HCT116 (cell line): ENCODE measurements at places on chromosomes 4 and X. TPM values are rescaled to one million over a fixed set of nuclear protein-coding genes. Genes with fewer than 3 reads are reported as not detected.
A peak's percentile ranks its signal among the peaks of the same experiment; 100 is the strongest.

DNA sequence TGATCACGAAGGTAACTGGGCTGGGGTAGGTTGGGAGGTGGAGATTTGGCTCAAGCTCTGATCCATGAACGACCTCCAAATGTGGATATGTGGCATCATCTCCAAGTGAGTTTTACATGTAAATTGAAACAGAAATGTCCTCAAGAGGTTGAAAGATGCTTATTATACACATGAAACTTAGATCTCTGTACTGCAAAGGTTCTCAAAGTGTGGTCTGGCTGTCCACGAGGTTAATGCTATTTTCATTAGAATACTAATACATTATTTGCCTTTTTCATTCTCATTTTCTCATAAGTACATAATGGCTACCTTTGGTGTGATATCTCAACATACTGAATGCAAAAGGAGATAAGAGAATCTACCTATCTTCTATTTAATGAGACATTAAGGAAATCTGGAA lies 198.2 kb downstream of the RASL11B start:
- H3K27ac ChIP-seq, result no peak overlapping the region
- no peak for DNase-seq
- H3K4me1 ChIP-seq, result no peaks in the 10 kb centered on the region
- H3K4me3 ChIP-seq, result no peak overlapping the region
- H3K27me3 ChIP-seq, result no peaks in the 10 kb centered on the region

The DHX15 gene
- total RNA-seq, result 195 TPM

DNA sequence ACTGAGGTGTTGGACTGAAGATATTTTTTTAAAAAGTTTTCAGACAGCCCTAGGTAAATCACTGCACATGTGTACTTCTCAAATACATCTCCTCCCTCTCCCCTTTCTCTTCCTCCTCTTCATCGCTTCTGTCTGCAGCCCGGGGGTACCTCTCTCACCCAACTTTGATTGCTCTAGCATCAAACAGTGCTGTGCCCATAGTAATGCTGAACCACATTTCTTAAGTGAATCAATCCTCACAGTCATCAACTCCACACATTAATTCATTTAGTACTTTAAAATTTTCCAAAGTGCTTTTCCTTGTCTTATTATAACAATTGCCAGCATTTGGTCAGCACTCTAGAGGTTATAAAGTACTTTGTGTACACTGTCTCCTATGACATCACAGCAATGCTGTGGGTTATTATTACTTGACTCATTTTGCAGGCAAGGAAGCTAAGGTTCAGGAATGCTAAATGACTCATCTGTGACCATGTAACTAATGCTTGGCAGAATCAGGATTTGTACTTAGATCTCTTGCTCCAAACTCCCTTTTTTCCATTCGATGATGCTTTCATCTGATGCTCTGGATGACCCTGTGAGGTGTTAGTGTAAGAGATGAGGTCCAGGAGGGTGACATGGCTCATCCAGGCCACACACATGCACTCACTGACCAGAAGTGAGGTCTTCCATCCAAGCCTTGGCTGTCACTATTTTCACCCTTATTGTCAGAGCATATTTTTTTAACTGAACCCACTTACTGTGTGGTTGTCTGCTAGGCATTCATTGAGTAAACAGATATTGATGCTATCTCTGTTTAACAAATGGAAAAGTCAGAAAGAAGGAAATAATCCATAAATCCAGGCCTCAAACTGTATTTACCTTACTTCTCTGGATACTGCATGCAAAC lies 58.8 kb downstream of the RHOH start:
- H3K27me3 ChIP-seq, result no peaks in the 10 kb centered on the region
- H3K27ac ChIP-seq, result peak overlapping the region; percentile 71
- H3K4me1 ChIP-seq, result peaks cover 79% of the 10 kb centered on the region

The AMBN gene
- total RNA-seq, result not detected

The HPGD gene
- total RNA-seq, result 0.66 TPM

- H3K4me1 ChIP-seq, result peaks cover 28% of the 10 kb centered on the region
- H3K36me3 ChIP-seq, result no peaks in the 10 kb centered on the region
- peak overlapping the region; percentile 58 for H3K27ac ChIP-seq
Measured at GRCh38 chr4:40316782-40317635, 18.1 kb upstream of the CHRNA9 start.

DNA sequence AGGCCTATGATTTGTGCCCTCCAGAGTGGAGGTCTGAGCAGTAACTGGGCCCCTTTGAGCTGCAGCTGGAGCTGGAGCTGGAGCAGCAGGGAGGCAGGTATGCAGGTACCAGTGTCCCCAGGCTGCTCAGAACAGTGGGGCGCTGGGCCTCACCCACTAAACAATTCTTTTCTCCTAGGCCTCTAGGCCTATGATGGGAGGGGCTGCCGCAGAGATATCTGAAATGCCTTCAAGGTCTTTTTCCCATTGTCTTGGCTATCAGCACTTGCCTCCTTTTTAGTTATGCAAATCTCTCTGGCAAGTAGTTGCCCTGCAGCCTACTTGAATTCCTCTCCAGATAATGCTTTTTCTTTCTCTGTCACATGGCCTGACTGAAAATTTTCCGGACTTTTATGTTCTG lies 79.7 kb upstream of the OTUD4 start:
- H3K36me3 ChIP-seq, result no peaks in the 10 kb centered on the region
- H3K27ac ChIP-seq, result no peak overlapping the region
- no peak for DNase-seq
- H3K4me1 ChIP-seq, result no peaks in the 10 kb centered on the region

DNA sequence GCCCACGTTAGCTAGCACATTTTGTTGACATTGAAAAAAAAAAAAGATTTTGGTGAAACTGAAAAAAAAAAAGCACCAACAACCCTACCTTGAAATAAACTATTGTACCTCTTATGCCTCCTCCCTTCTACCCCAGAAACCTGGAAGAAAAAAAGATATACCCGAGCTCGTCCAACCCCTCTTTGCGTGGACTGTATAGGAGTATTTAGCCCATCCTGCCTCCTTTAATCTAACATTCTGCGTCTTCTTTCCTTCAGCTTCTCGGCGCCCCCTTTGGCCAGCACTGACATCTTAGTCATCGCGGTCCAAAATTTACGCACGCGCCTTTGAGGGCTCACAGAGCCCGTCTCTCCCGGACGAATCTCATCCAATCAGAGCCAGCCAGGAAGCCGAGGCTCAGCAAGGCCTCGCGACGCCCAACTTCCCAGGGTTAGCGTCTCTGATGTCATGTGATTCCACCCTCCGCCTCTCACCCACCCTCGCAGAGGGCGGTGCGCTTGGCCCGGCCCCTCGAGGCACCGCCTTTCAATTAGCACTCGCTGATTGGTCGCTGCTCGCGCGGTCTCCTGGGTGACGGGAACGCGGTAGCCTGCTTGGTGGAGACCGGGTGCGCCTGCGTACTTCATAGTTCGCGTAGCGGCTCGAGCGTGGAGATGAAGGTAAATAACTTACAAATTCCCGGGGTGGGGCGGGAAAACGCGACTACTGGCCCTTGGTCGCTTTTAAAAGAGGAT lies at the start of gene WDR19:
WDR19 (plus strand) TSS at position 625 of the 734 bp plus-strand sequence; CDS start at position 654, 29 bp downstream.
- H3K4me3 ChIP-seq, result peak within 1 kb of the TSS; percentile 66
- no peaks in the 10 kb centered on the region for H3K36me3 ChIP-seq
- H3K27me3 ChIP-seq, result no peaks in the 10 kb centered on the region
- DNase-seq, result peak; percentile 99

The LIMCH1 gene
- total RNA-seq, result 10.4 TPM

GRCh38 chr4:61913619-61914018 lies 713.5 kb downstream of the ADGRL3 start:
- H3K27ac ChIP-seq, result no peak overlapping the region
- no peak overlapping the region for H3K4me3 ChIP-seq
- H3K4me1 ChIP-seq, result no peaks in the 10 kb centered on the region

- no peak overlapping the region for H3K27ac ChIP-seq
- DNase-seq, result no peak
- no peaks in the 10 kb centered on the region for H3K36me3 ChIP-seq
- H3K4me3 ChIP-seq, result no peak overlapping the region
- H3K4me1 ChIP-seq, result no peaks in the 10 kb centered on the region
- H3K27me3 ChIP-seq, result no peaks in the 10 kb centered on the region
Measured at GRCh38 chrX:130909469-130910136, 6.6 kb upstream of the ENOX2 start.

The GPR82 gene
- not detected for total RNA-seq

DNA sequence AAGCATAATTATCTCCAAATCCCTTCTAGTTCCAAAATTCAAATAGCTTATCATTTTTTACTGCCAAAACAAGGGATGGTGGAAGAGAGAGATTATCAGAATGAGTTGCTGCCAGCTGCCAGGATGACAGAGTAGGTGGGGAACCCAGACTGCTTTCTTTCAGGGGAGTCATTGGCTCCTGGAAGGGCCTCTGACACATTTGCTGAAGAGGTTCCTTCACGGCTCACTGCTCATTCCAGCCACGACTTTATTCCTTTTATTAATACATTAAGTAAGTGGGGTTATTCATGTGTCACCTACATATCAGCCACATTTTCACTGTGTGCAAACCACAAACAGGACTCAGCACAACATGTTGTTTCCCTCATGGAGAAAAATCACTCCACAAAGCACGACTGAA lies 12.7 kb upstream of the SMIM43 start:
- H3K27me3 ChIP-seq, result no peaks in the 10 kb centered on the region
- no peaks in the 10 kb centered on the region for H3K36me3 ChIP-seq
- H3K27ac ChIP-seq, result no peak overlapping the region
- no peak for DNase-seq

GRCh38 chr4:144174401-144175067 lies 34.0 kb upstream of the GYPA start:
- no peaks in the 10 kb centered on the region for H3K36me3 ChIP-seq
- peak; percentile 44 for DNase-seq
- no peak overlapping the region for H3K4me3 ChIP-seq
- no peaks in the 10 kb centered on the region for H3K27me3 ChIP-seq

DNA sequence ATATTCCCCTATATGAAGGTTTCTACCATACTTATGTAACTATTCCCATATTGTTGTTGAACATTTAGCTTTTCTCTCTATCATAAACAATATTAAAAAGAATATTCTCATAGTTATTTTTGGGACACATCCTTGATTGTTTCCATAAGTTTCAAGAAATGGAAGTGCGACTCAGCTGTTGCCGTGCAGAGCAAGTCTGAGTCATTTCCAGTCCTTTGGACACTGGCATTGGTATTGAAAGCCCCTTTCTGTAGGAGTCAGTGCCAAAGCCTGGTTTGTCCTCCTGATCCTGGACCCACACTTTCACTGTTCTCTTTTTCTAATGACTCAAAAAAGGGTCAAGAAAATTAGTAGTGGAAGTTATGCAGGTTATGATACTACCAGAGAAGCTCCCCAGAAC lies 108.3 kb upstream of the DIAPH2 start:
- H3K4me1 ChIP-seq, result no peaks in the 10 kb centered on the region
- H3K27me3 ChIP-seq, result no peaks in the 10 kb centered on the region
- H3K36me3 ChIP-seq, result no peaks in the 10 kb centered on the region
- DNase-seq, result no peak
- H3K27ac ChIP-seq, result no peak overlapping the region

The OGT gene
- total RNA-seq, result 143 TPM

The ERAS gene
- not detected for total RNA-seq

The GAGE1 gene
- 0.17 TPM for total RNA-seq

- peaks cover 34% of the 10 kb centered on the region for H3K27me3 ChIP-seq
- H3K4me1 ChIP-seq, result no peaks in the 10 kb centered on the region
- no peak within 1 kb of the TSS for H3K27ac ChIP-seq
- no peaks in the 10 kb centered on the region for H3K36me3 ChIP-seq
- no peak for DNase-seq
- H3K4me3 ChIP-seq, result no peak within 1 kb of the TSS
Measured at GRCh38 chr4:81030061-81030980, at the start of gene BMP3. BMP3 (plus strand) TSS chr4:81030708; CDS start chr4:81031285, 577 bp downstream.

The MAML3 gene
- 3.1 TPM for total RNA-seq

DNA sequence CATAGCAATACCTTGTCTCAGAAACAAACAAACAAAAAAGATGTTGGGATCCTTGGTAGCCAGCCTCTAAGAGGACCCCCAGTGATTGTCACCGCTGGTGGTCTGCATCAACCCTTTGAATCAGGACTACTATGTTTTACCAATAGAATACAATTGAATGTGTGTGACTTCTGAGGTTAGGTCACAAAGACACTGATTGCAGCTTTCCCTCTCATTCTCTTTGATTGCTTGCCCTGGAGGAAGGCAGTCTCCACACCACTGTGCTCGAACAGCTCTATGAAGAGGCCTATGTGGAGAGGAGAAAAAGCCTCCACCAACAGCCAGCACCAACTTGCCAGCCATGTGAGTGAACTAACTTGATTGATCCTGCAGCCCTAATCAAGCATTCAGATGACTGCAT lies 2.8 kb upstream of the SMIM14 start:
- no peaks in the 10 kb centered on the region for H3K36me3 ChIP-seq
- no peak overlapping the region for H3K4me3 ChIP-seq
- no peak overlapping the region for H3K27ac ChIP-seq
- no peaks in the 10 kb centered on the region for H3K27me3 ChIP-seq
- DNase-seq, result no peak
- H3K4me1 ChIP-seq, result peaks cover 2% of the 10 kb centered on the region; the same call in 1 of the 2 replicates

DNA sequence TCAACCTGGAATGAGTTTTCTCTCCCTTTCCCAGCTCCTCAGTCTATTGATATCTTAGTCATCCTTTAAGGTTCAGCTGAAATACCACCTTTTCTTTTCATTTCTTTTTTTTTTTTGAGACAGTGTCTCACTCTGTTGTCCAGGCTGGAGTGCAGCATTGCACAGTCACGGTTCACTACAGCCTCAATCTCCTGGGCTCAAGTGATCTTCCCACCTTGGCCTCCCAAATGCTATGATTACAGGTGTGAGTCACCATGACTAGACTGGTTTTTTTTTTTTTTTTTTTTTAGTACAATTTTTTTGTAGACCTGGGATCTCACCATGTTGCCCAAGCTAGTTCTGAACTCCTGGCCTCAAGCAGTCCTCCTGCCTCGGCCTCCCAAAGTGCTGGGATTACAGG lies 28.9 kb downstream of the AFF1 start:
- H3K27ac ChIP-seq, result no peak overlapping the region
- peak; percentile 50 for DNase-seq
- H3K27me3 ChIP-seq, result no peaks in the 10 kb centered on the region
- no peak overlapping the region for H3K4me3 ChIP-seq
